Mesothelial cell of epicardium (in vitro differentiated cells): ENCODE measurements at places on chromosomes 2 and 18.

DNA sequence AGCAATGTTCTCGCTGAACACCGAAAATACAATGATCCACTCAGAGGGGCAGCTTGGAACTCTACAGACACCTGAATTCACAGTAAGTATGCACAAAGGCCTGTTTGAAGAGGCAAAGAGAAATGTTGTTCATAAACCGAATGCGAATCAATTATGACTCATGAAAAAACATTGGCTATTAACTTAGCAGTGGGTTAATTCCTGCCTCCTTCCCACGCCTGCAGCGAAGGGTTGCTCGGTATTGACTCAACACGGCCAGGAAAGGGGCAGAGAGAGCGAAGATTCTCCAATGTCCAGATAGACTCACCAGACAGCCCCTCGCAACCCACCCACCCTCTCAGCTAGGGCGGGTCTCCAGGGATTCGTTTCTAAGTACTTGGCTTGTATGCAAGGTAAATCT, 9.4 kb downstream of the CRACDL start:
- DNase-seq: no peak

- no peak for DNase-seq
These were observed 38.1 kb downstream of the L3MBTL4 start for GRCh38 chr18:6376433-6377229.

- no peak for DNase-seq
These were observed 37.4 kb downstream of the SH3BP4 start for GRCh38 chr2:234989183-234989701.

DNA sequence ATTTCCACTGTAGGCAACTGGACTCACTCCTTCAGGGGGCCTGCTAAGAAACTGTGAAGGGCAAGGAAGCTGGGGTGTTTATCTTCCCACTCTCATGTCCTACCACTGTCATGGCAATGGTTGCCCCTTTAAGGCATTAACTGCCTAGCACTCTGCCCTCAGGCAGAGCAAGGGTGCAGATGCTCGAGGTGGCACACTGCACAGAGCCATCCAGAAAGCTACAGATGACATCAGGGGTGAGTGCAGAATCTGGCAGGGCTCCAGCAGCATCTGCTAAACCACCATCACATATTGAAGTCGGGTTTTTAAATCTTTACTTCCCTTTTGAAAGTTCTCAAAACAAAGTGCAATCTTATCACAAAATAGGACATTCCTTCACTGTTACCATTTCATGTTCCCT, 75.4 kb downstream of the RAPGEF4 start:
- DNase-seq: no peak

- peak; percentile 21 for DNase-seq
These were observed 94.3 kb downstream of the CLIP4 start for GRCh38 chr2:29209551-29209950.

DNA sequence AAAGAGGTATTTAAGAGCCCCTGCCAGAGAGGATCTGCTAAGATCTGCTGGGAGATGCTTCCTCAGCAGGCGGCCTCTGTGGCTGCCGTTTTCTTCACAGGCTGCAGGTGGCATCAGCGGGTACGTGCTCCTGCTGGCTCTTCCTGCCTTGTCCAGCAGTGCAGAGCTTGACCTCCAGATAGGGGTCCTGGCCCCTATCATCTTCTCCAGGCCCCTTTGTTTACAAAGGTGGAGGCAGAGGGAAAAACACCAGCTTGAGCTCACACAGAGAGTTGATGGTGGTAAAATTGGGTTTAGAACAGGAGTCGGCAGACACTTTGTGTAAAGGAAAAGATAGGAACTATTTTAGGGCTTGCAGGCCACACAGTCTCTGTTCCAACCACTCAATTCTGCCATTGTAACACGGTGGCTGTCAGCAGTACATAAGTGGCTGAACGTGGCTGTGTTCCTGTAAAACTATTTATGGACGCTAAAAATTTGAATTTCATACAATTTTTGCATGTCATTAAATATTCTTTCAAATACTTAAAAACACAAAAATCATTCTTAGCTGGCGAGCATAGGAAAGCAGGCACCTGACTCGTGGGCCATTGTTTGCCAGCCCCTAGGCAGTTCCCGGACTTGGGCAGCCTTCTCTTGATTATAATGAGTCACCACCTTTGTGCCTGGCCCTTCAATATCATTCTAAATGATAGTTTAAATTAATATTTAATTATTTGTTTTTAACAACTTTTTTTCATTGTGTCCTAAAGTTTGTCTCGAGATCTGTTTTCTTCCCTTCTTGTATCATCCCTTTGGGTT, 98.2 kb upstream of the B3GNT7 start:
- no peak for DNase-seq

GRCh38 chr2:227006189-227006897, 157.7 kb downstream of the COL4A4 start:
- no peak for DNase-seq

- no peak for DNase-seq
These were observed 45.5 kb upstream of the ZSWIM2 start for GRCh38 chr2:186894478-186894877.

DNA sequence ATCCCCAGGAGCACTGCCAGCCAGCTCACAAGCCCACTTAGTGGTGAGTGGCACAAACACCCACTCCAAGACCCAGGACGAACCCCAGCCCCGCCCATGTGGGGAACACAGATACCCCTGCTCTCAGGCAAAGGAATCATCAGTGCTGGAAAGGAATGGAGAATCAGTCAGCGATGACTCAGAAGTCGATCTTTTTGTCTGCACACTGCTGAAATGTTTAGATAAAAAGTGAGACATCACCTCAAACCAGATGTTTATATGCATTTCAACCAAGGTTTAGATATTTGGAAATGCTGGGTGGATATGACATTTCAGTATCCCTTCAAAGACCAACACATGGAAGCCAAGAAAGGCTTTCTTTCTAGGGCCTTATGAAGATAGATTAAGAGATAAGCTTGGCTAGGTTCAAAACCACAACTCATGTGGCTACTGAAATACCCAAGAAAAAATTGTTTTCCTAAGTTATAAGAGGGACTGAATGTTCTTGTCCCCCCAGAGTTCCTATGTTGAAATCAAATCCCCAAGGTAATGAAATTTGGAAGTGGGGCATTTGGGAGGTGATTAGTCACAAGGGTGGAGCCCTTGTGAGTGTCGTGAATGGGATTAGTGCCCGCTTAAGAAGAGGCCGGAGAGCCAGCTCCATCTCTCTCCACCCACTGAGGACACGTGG, 43.7 kb downstream of the POU3F3 start:
- no peak for DNase-seq

DNA sequence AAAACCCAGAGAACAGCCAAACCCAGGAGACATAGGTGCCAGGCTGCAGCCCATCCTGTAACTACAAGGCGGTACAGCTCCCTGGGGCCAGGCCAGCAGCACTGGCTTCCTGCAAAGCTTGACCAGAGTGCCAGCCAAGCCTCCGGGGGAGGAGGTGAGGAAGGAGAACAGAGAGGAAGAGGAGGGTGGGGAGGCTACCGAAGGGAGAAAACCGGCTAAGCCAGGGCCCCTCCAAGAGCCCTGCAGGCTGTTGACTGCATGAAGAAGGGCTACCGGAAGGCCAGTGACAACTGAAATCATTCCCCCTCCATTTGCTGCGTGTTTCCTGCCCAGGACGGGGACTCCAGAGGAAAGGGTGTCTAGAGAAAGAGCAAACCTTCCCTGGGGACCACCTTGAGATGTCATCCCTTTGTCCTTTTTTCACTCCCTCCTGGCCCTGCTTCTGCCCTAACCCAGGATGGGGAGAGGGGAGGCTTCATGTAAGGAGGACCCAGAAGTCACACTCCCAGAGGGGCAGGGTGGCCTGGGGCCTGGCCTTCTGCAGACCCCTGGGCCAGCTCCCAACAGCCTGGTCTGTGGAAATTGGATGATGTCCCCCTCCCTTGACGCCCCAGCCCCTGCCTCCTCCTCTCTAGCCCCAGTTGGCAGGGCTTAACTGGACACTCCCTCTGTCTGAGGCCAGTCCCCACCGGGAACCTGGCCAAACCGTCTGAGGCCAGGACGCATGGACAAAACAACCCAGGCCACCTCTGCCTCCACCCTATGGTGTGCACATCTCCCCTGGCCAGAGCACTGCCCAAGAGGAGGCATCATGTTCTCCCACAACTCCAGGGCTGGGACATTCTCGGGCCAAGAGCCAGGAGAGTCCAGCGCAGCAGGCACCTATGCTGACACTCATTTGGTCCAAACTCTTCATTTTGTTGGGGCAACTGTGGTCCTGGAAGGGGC, 207.8 kb downstream of the CYP26B1 start:
- DNase-seq: no peak

GRCh38 chr2:20057268-20057667, 5.8 kb upstream of the LAPTM4A start:
- DNase-seq: no peak

GRCh38 chr2:31037058-31037457, 101.2 kb downstream of the GALNT14 start:
- no peak for DNase-seq

GRCh38 chr2:168394262-168394661, 61.8 kb upstream of the CERS6 start:
- DNase-seq: no peak

DNA sequence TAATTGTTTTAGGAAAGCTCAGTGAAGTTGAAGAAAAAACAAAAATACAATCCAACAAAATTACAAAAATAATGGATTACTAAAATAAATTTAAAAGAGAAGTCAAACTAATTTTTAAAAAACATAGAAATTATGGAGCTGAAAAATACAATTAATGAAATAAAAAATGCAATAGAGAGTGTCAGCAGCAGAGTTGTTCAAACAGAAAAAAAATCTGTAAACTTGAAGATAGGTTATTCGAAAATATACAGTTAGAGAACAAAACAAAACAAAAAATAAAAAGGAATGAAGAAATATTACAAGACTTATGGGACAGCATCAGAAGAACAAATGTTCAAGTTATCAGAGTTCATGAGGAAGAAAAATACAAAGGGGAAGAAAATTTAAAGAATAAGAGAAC, 114.7 kb downstream of the GULP1 start:
- no peak for DNase-seq
